Right lobe of liver (tissue), 6 donors: ENCODE measurements at places on chromosomes 1 and 21. TPM values are rescaled to one million over a fixed set of nuclear protein-coding genes. Genes with fewer than 3 reads are reported as not detected.

TAF5L gene
- total RNA-seq: 10.1 TPM

OR2M3 gene
- not detected for total RNA-seq

TSTD1 gene
- total RNA-seq: 25.2 TPM

GRCh38 chr1:11874624-11875023, 15.9 kb upstream of the NPPB start:
- DNase-seq: no peak

DNA sequence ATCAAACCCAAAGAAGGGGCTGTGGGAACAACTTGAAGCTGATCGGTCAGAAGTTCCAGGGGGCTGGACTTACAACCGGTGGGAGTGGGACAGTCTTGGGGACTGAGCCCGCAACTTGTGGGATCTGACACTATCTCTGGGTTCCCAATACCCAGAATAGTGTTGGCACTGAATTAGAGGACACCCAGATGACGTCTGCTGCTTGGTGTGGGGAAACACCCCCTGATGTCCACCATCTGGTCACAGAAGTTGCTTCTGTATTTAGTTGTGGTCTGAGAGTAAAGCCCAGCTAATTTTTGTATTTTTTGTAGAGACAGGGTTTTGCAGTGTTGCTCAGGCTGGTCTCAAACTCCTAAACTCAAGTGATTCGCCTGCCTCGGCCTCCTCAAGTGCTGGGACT, 28.8 kb downstream of the SERBP1 start:
- no peak for DNase-seq

- no peak for DNase-seq
These were observed 41.0 kb upstream of the ZNF326 start for GRCh38 chr1:89953929-89954328.

GRCh38 chr1:31939484-31940329, 1.5 kb upstream of the PTP4A2 start:
- DNase-seq: peak; percentile 77

DNA sequence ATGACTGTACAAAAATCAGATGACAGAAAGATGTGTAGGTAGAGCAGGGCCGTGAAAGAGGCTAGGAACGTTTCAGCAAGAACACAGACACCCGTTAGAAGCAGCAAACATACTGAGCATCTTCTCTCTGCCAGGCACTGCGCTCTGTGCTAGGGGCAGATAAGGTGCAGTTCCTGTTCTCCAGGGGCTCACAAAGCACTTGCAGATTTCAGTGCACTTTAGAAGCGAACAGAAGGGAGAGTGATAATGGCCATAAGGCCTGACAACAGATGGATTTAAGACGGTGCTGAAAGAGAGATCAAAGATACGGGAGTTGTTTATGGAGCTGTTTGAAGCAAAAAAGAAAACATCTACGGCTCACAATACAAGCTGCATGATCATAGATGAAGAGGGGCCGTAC, 200.3 kb upstream of the FOXD3 start:
- DNase-seq: no peak

GRCh38 chr1:44040846-44041245, 9.6 kb upstream of the SLC6A9 start:
- no peak for DNase-seq

GRCh38 chr21:28387220-28387619, 605.5 kb downstream of the LTN1 start:
- no peak for DNase-seq

DNA sequence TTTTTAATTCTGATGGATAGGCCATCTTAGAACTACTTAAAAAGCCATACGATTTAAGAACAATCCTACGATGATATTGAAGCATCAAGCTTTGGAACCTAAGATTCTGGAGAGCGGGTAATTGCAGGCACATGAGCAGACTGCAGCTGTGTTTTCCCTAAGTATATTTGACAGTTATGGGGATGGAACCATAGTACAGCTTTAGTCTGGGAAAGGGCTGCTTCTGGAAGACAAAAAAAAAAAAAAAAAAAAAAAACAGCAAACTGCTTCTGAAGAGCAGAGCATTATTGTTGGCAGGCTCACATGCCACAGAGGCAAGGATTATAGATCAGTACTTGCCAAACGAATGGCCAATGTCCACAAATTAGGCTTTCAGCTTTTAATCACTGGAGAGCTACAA, 1618.7 kb downstream of the AMY1C start:
- no peak for DNase-seq
